ENCODE measurements at places on chromosomes 1 and 21.

DNA sequence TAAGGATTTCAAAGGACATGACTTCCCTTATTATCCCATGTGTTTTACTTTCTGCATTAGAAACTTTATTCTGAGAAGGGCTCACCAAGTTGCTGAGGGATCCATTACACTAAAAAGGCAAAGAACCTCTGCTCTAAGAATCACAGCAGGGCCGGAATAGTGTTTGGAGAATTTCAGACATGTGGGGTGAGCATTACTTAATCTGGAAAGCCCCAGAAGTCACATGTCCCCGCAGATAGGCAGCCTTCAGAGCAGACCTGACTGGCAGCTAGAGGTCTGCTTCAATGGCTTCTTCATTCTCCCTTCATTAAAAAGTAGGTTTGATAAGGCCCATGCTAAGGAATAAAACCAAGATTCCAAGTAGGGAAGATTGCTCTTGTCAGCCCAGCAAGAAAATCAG, 52.6 kb upstream of the RBM15 start:
- DNase-seq: no peak

GRCh38 chr21:38989745-38990423, 184.2 kb downstream of the ETS2 start:
- DNase-seq: no peak

- no peak for DNase-seq
These were observed at the start of gene HCRTR1 for GRCh38 chr1:31617218-31617915. Gene HCRTR1, plus strand, starts transcription at chr1:31617689. Its CDS starts 1,504 bp downstream, at chr1:31619193.

- DNase-seq: no peak
These were observed 12.3 kb downstream of the OLFML3 start for GRCh38 chr1:113991467-113991997.

- DNase-seq: no peak
These were observed 32.1 kb upstream of the CCDC190 start for GRCh38 chr1:162892906-162893611.

- DNase-seq: no peak
These were observed 72.3 kb upstream of the CSF3R start for GRCh38 chr1:36555041-36555440.

DNA sequence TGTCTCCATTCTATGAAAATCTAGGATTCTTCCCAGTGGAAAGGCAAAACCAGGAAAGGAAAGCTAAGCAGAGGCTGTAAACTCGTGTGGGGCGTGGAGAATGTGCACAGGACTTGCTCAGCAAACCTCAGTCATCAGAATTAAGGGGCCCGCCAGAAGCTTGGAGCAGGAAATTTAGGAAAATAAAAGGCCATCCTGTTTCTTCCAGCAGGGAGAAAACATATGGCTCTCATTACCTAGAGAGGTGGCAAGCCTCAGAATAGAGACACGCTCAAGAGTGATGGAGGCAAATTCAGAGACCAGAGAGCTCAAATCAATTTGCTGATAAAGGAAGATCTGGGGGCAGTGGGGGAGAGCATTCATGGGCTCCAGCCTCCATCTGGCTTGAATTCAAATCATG, 151.9 kb upstream of the KLHDC7A start:
- DNase-seq: no peak

- no peak for DNase-seq
These were observed 125.7 kb upstream of the TMPRSS15 start for GRCh38 chr21:18529254-18529653.

DNA sequence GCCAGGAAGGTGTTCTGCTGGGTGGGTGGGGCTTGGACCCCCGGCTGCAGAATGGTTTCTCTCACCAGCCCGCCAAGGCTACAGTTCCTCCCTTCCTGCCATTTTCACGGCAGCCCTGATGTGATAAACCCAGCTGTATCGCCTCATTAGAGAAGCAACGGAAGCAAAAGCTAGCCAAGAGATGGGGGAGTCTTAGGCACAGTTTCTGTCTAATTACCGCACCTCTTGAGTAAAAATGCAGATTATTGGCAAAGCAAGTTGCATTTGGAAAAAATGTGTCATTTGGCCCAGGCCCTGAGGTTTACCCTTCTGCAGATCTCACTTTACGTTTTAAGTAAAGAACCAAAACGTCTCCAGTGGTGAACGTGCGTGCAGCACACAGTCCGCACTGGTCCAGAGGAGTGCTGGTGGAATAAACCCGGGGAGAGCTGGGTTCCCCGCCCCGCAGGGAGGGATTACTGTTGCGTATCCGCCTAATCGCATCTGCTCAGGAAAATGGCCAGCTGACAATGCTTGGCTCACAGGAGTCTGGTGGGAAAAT, 109.9 kb downstream of the GALNT2 start:
- no peak for DNase-seq

GRCh38 chr1:221611656-221612046, 130.2 kb downstream of the DUSP10 start:
- DNase-seq: no peak

- DNase-seq: no peak
These were observed 142.1 kb downstream of the NEGR1 start for GRCh38 chr1:72140222-72140621.

- DNase-seq: no peak
These were observed 69.4 kb downstream of the LRRC8D start for GRCh38 chr1:89890085-89890752.

- DNase-seq: no peak
These were observed 4.8 kb upstream of the LRRC8B start for GRCh38 chr1:89519779-89520358.

- DNase-seq: no peak
These were observed 64.2 kb downstream of the TCP10L start for GRCh38 chr21:32520875-32521735.

GRCh38 chr1:47824716-47825115, 172.5 kb downstream of the TRABD2B start:
- no peak for DNase-seq

DNA sequence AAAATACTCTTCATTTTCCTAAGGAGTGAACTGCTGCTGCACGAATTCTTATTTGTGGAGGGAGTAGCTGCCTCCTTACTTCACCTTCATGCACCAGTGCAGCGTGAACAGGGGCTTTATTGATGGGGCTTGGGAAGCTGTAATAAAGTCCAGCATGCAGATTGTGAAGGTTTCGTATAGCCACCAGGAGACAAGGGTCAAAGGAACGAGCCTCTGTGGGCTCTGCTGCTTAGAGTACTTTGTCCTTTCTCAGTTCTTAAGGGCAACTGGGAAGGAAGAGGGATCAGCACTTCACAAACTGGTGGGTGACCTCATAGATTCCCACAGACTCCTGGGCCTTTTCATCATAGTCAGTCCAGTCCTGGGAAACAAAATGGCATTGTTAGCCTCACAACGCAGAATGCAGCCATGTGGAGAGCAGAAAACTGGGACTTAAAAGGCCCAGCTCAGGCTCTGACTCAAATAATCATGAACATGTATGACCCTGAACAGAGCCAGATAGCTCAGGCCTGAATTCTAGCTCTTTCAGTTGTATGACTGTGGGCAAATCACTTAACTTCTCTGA, 6.0 kb downstream of the CZIB start:
- DNase-seq: no peak

GRCh38 chr1:23037081-23037740, 17.9 kb downstream of the KDM1A start:
- DNase-seq: no peak

DNA sequence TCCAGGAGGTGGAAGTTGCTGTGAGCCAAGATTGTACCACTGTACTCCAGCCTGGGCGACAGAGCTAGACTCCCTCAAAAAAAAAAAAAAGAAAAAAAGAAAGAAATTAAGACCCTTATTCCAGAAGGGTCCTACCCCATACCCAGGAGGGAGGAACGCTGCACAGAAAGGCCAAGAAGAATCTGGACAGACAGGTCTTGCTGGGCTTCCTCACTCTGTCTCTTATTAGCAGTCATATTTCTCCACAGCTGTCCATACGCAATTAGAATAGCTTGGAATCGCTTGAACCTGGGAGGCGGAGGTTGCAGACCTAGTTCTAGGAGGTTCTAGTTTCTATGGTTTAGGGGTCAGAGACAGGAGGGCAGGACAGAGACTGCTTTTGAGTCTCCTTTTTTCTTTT, 3.2 kb upstream of the PAQR7 start:
- DNase-seq: no peak

DNA sequence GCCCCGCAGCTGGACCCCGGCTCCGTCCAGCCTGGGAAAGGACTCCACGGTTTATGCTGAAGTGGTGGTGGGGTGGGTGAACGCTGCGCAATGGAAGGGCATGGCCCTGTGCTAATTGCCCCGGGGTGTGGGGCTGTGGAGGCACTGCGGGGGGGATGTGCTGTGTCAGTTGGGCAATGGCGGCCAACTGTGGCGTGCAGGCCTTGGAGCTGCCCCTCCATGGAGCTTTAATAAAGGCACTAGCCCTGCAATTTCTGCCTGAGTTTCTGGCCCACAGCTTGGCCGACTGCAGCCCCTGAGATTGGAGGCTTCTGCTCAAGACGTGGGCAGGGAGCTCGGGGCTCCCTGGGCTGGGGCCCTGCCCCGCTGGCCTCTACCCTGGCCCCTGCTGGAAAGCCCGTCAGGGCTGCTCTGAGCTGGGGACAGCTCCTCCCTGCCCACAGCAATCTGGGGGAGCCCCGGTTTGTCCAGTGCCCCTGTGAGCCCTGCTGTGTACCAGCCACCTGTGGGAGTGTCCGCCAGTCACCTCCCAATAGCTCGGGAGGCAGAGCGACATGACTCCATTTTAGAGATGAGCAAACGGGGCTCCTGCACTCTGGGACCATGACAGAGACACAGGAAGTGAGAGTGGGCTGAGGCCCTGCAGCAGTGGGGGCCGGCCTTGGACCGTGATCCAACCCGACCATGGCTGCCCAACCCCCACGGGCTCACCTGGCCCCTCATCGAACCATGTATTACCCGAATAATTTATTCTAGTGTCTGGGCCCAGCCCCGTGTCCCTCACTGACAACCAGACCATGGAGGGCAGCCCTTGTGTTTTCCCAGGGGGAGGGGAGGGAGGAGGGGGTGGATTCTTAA, 8.7 kb upstream of the TNFRSF14 start:
- DNase-seq: no peak

DNA sequence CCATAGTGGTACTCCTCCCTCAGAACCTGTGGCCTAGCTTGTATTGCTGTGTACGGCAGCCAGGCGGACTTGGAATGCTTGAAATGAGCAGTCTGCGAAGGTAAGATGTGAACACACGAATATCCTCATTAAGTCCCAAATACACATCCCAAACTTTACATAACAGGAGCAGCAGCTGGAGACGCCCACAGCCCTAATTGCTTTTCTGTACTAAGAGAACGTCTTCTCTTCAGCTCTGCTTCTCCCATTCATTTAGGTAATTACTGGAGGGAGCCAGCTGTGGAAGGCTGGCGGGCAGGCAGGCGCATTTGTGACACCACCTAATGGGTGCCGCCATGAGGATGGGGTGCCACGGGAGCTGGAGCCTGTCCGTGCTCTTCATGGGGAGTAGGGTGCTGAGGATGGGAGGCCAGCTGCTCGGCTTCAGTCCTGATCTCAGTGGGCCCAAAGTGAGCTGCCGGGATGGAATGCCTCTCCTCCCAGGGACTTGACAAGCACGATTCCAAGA, 66.6 kb upstream of the POU3F1 start:
- DNase-seq: no peak

- no peak for DNase-seq
These were observed 5.0 kb downstream of the FAF1 start for GRCh38 chr1:50955116-50955515.

DNA sequence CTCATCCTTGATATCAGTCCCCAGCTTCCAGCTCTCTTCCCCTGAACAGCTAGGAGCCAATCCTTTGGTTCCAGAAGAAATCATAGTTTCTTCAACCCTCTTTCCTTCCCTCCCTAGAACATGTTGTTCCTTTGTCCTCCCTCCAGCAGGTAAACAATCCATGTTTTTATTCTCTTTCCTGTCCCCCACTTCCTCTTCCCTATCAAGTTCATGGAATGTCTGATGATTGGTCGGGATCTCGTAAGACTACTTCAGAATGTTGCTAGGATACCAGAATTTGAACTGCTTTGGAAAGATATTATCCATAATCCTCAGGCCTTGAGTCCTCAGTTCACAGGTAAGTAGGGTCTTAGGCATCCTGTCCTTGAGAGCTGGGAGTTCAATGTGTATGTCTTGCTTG, 23.1 kb upstream of the SLC27A3 start:
- no peak for DNase-seq

DNA sequence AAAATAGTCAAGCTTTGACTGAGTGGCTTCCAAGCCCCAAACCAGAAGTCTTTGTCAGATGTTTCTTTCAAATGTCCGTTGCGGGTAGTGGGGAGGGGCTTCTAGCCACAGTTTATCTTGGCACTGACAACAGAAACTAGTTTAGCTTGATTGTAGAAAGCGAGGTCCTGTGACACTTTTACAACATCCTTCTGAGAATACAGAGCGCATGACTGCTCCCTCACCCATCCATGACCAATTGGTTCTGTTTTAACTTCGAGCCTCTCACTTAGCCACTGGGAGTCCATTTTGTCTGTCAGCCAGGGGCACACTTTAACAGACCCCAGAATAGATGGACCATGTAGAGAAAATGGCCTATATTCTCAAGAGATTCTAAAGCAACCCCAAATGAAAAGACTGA, 199.2 kb upstream of the ST6GALNAC5 start:
- DNase-seq: no peak

- no peak for DNase-seq
These were observed 43.9 kb downstream of the GALNT2 start for GRCh38 chr1:230110971-230111370.

DNA sequence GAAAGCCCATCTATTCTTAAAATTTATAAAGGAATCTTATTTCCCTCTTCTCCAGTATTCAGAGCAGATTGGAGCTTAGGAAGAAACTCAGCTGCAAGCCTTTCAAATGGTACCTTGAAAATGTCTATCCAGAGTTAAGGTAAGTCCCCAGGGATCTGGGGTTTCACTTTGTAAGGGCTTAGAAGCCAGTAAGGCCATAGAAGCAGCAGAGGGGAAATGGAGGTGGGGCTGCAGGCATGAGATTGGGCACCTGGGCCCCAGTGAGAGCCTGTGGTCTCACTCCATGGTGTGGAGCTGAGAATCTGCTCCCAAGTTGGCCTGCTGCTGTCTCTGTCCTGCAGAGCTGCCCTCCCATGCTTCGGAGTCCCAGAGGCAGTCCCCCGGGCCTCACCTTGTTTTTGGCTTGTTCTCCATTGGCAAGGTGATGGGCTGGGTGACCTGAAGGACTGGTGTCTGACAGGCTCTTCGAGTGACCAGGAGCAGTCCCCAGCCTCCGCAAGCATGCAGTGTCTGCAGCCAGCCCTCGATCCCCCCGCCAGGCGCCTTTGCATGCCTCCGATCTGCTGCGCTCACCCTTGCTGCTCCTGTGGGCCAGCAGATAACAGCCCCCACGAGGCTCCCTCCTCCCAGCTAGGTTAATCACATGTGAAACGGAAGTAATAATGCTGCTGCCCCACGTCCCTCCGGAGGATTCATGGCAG, 163.1 kb downstream of the PGBD5 start:
- DNase-seq: no peak

Data from NCI-H1930 (cell line).